Vagina (tissue), 2 donors: ENCODE measurements at places on chromosomes 11 and 22. TPM values are rescaled to one million over a fixed set of nuclear protein-coding genes. Genes with fewer than 3 reads are reported as not detected.

- H3K4me1 ChIP-seq: peaks cover 22% of the 10 kb centered on the region
- DNase-seq: no peak
- H3K36me3 ChIP-seq: no peaks in the 10 kb centered on the region
- H3K4me3 ChIP-seq: no peak overlapping the region
Observed at GRCh38 chr11:61927501-61927900, 10.1 kb upstream of the RAB3IL1 start.

GRCh38 chr11:56848141-56848809 lies 99.8 kb upstream of the OR9G4 start:
- H3K4me1 ChIP-seq: peaks cover 13% of the 10 kb centered on the region
- no peaks in the 10 kb centered on the region for H3K36me3 ChIP-seq
- H3K27me3 ChIP-seq: no peaks in the 10 kb centered on the region
- no peak overlapping the region for H3K4me3 ChIP-seq
- no peak for DNase-seq

GRCh38 chr11:61747192-61747966 lies 5.1 kb upstream of the MYRF start:
- H3K27ac ChIP-seq: no peak overlapping the region
- peaks cover 10% of the 10 kb centered on the region for H3K4me1 ChIP-seq
- no peaks in the 10 kb centered on the region for H3K27me3 ChIP-seq
- no peak overlapping the region for H3K4me3 ChIP-seq
- no peak for DNase-seq
- H3K36me3 ChIP-seq: no peaks in the 10 kb centered on the region

Gene HIC2
- 3.9 TPM for total RNA-seq

DNA sequence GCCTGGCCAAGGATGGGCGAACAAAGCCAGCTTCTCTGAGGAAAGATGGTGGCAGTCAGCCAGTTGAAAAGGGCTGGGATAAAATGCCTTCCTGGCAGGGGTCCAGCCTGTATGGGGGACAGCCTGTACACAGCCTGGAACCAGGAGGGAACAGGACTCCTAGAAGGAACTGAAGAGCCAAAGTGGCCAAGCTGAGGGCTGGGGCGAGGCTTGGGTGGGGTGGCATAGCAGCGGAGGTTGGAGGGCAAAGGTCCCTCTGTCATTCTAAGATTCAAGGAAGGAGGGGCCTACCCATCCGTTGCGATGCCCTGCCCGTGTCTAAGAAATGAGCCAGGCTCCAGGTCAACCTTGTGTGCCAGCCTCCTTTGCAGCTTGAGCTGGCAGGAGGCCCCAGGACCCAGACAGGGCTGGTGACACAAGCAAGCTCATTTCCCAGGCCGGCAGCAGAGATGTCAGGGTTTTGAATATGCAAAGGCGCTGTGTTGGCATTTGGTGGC lies 22.6 kb downstream of the FADD start:
- H3K27ac ChIP-seq: no peak overlapping the region
- no peaks in the 10 kb centered on the region for H3K4me1 ChIP-seq
- no peak for DNase-seq
- H3K36me3 ChIP-seq: no peaks in the 10 kb centered on the region

DNA sequence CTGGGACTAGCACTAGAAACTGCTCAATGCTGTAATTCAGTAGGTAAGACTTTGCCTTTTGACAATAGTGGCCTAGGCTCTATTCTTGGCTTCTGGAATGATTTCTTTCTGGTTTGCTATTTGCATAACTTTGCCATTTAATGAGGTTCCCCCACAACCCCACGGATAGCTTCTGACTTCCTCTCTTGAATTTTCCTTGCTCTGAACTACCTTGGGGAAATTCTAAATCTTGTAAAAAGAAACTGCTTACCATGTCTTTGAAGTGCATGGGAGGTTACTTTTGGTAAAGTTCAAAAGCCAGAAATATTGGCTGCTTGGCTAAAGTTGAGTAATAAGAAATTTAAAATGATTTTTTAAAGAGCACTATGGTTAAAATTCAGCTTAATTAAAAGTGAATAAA lies 35.3 kb downstream of the CARD18 start:
- H3K36me3 ChIP-seq: no peaks in the 10 kb centered on the region
- H3K4me3 ChIP-seq: no peak overlapping the region
- H3K27me3 ChIP-seq: no peaks in the 10 kb centered on the region
- no peak overlapping the region for H3K27ac ChIP-seq
- no peak for DNase-seq
